ENCODE measurements at places on chromosomes 3 and 15. TPM values are rescaled to one million over a fixed set of nuclear protein-coding genes. Genes with fewer than 3 reads are reported as not detected.

Gene MITF
- total RNA-seq, result 13.6 TPM

Gene GOLGA6A
- not detected for total RNA-seq

Gene DLEC1
- 0.42 TPM for total RNA-seq

Gene ATP13A5
- total RNA-seq, result not detected

Gene XRN1
- 99.3 TPM for total RNA-seq
